Testis (tissue), 5 donors: ENCODE measurements at places on chromosomes 16 and 17.

DNA sequence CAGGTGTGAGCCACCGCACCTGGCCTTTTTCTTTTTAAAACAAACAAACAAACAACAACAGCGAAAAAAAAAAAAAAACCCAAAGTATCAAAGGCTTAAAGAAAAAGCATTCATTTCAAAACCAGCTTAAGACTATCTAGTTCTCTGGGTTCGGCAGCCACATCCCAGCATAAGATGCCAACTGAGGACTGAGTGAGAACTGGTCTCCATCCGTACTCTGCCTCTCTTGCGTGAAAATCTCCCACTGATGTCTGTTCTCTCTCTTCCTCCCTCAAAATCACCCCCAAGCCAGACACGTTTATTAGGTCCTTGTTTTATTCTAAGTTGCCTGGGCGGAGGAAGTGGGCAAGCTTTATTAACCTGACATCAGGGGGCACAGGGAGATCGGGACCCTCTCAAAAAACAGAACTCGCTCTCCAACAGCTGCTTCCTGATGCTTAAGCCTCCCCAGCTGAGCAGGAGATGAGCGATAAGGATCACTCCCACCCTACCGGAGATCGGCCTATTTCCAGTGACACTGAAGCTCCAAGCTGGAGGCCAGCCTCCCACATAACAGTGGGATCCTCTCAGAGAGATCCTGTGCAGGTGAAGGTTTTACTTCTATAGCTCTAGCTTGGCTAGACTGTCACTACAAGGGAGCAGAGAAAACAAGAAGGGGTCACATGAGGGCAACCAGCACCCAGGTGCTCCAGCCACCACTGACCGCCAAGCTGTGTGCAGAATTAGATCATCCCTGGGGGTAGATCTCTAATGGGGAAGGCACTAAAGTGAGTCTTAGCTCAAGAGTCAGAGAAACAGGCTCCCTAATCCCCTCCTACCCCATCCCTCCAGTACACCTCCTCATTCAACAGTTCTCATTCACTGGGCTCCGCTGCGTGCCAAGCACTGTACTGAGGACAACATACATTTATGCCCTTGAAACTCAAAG, 13.6 kb downstream of the CDC42EP4 start:
- DNase-seq = no peak

GRCh38 chr17:61338000-61338798, 61.4 kb upstream of the TBX2 start:
- no peak for DNase-seq

DNA sequence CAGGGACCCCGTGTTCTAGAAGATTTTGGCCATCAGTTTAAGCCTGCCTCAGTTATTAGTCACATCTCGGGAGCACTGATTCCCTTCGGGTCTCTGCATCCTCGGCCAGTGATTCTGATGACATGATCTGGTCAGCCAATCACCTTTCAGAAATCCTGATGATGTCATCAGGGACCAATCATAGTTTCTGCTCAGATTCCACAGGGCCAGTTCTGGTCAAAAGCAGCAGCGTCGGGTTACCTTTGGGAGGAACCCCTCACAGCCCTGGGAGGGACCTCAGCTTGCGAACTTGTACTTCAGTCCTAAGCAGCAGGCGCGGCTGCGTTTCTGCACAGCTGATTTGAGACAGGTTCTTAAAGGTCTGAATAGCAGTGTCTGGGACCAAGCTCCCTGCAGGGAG, 13.9 kb downstream of the KDM8 start:
- no peak for DNase-seq

GRCh38 chr17:7803981-7804380, 30.0 kb upstream of the KDM6B start:
- DNase-seq = no peak

DNA sequence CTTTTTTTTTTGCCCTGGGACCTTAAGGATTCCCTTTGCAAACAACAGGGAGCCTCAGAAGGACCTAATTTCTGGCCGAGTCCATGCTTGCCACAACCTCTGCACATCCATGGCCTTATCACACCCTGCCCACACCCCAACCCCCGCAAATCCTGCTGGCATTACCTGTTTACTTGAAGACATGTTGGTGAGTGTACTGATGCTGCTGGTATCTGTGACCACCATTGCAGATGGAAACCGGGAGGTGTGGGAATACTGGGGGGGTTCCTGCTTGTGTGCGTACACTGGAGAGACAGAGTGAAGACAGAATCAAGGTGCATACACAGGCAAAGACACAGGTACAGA, 46.0 kb downstream of the HNF1B start:
- no peak for DNase-seq

DNA sequence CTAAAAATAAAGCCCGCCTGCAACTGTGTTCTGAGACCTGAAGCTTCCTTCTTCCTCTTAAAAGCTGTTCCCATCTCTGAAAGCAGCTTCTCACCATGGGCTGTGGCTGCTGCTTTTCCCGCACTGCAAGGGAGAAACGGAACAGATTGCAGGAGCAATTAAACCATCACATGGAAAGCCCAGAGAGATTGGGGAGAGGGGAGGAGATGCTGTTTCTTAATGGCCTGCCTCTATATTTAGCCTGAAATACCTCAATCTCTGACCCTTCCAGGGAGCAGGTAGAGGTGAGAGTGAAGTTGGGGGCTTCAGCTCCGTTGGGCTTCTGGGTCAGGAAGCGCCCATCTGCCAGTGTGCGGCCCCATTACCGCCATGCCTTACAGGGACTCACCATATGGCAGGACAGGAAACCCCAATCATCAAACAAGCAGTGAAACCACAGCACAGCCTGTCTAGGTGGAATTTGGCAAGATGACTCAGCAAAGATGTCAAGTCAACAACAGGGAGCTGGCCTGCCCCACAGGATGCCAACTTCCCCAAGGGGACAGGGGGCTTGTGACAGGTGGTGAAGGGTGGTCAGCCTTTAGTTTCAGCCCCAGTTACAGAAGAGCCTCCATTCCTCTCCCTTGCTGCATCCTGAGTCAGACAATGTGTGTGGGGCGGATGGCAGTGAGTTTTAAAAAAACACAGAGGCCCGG, 286.6 kb upstream of the CCL2 start:
- DNase-seq = no peak
